PC-9 (cell line): ENCODE measurements at places on chromosomes 1 and 21. TPM values are rescaled to one million over a fixed set of nuclear protein-coding genes. Genes with fewer than 3 reads are reported as not detected.

CYP2J2 gene
- 1.6 and 2.1 TPM in 2 replicates for total RNA-seq

NBPF4 gene
- total RNA-seq = 0.68 and 0.70 TPM in 2 replicates

KIF26B gene
- total RNA-seq = 0.11 and 0.25 TPM in 2 replicates

FCER1A gene
- total RNA-seq = not detected in 2 replicates

TNFRSF18 gene
- 6.9 and 14.1 TPM in 2 replicates for total RNA-seq

SERTAD4 gene
- total RNA-seq = 12.9 and 22.6 TPM in 2 replicates

FYB2 gene
- not detected in 2 replicates for total RNA-seq

USH2A gene
- total RNA-seq = not detected in 2 replicates

SELENBP1 gene
- total RNA-seq = 11.3 and 18.4 TPM in 2 replicates

SLC16A4 gene
- total RNA-seq = 24.6 and 32.7 TPM in 2 replicates

CNR2 gene
- total RNA-seq = not detected in 2 replicates

TDRKH gene
- total RNA-seq = 13.4 and 17.3 TPM in 2 replicates

GRCh38 chr1:39574646-39575045, 1.9 kb downstream of the PABPC4 start:
- H3K27me3 ChIP-seq = no peaks in the 10 kb centered on the region
- H3K27ac ChIP-seq = no peak overlapping the region
- DNase-seq = peak; percentile 37
- peaks cover 48% of the 10 kb centered on the region for H3K36me3 ChIP-seq
- H3K4me1 ChIP-seq = peaks cover 26% of the 10 kb centered on the region
- H3K4me3 ChIP-seq = peak overlapping the region; percentile 76

- H3K36me3 ChIP-seq = no peaks in the 10 kb centered on the region
- H3K27me3 ChIP-seq = no peaks in the 10 kb centered on the region
- peaks cover 36% of the 10 kb centered on the region for H3K4me1 ChIP-seq
- no peak overlapping the region for H3K4me3 ChIP-seq
These were observed 30.4 kb downstream of the ATP2B4 start for GRCh38 chr1:203656796-203657747.

DNA sequence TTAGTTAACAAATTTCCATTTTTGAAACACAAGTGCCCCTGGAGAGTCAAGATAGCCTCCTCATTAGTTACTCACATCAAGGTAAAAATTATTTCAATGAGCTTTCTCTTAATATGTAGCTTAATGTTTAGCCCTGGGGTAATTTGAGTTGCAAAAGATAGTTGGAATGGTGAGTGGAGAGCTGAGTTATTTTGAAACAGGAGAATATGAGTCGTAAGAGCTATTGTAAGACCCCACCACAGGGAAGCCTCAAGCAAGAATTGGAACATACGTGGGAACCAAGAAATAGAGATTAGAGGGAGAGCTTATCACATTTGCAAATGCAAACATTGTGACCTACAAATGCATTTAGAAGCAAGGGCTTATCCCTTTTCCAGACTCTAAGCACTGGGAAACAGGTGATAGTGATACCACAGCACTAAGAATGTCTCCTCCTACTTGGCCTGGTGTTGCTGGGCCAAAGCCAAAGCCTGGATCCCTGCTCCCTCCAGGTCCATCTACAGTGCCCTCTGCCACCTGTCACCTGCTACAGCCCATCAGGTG, 635.1 kb downstream of the PTPRC start:
- no peak overlapping the region for H3K4me3 ChIP-seq
- peak overlapping the region; percentile 98 for H3K27ac ChIP-seq
- no peaks in the 10 kb centered on the region for H3K36me3 ChIP-seq

- no peak for DNase-seq
- no peak overlapping the region for H3K27ac ChIP-seq
- no peaks in the 10 kb centered on the region for H3K36me3 ChIP-seq
- no peak overlapping the region for H3K4me3 ChIP-seq
- no peaks in the 10 kb centered on the region for H3K27me3 ChIP-seq
These were observed 182.5 kb upstream of the SGIP1 start for GRCh38 chr1:66351478-66351877.

DNA sequence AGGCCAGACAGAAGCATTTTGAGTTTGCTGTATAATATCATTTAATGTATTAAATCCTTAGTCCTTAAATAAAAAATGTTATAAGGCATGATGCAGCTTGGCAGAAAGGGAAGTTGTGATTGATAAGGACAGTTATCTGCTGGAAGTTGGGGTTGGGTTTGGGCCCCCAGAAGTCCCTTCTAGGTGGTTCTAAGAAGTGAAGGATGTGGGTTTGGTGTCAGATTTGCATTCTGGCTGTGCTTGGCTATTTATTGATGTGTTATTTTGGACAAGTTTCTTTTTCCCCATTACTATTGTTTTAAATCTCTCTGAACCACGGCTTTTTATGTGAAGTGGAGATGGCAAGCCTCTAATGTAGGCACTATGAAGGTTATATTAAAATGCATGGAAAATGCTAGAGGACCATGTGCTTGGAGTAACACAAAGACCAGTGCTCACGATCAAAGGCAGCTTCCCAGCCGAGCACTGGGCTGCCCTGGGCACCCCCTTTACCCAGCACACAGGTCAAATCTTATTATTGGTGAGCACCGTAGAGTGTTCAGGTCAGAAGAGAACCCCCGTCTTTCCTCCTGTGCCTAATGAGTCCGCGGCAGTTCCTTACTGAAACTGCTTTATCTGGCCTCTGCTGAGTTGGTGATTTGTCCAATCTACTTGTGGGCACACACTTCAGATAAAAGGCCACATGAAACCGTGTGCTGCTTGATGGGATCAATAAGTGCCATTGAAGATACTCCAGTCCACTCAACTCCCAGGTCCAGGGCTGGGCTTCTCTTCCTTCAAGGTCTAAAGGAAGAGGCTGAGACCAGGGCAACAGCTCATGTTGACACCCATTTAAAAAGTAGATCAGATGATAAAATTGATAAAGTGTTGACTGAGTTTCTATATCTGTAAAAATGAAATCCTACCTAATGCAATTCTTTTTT, 212.0 kb downstream of the PRDM2 start:
- H3K4me1 ChIP-seq = no peaks in the 10 kb centered on the region
- H3K4me3 ChIP-seq = no peak overlapping the region
- H3K27ac ChIP-seq = no peak overlapping the region
- no peak for DNase-seq
- no peaks in the 10 kb centered on the region for H3K36me3 ChIP-seq

DNA sequence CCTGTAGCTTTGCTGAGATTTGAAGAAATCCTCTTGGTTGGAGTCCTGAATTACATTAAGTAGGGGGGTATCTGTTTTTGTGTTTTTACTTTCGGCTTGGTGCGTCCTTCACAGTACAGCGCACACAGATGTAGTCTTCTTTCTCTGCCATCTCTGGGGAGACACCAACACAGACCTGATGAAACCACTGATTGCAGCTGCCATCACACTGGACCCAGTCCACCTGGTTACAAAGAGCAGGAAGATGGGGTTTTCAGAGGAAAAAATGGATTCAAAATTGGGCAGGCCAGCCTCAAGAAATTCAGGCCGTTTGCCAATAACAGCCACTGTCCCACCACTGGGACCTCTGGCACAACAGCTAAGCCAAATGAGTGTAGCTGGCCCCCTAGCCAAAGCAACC, 18.7 kb upstream of the SYT2 start:
- no peaks in the 10 kb centered on the region for H3K27me3 ChIP-seq
- H3K4me1 ChIP-seq = no peaks in the 10 kb centered on the region
- H3K27ac ChIP-seq = no peak overlapping the region
- no peak for DNase-seq
- peaks cover 31% of the 10 kb centered on the region for H3K36me3 ChIP-seq

- no peaks in the 10 kb centered on the region for H3K4me1 ChIP-seq
- H3K4me3 ChIP-seq = no peak overlapping the region
- H3K36me3 ChIP-seq = no peaks in the 10 kb centered on the region
- H3K27ac ChIP-seq = no peak overlapping the region
- no peak for DNase-seq
- H3K27me3 ChIP-seq = peaks cover 66% of the 10 kb centered on the region
These were observed 99.0 kb upstream of the PLXNA2 start for GRCh38 chr1:208343226-208343625.

DNA sequence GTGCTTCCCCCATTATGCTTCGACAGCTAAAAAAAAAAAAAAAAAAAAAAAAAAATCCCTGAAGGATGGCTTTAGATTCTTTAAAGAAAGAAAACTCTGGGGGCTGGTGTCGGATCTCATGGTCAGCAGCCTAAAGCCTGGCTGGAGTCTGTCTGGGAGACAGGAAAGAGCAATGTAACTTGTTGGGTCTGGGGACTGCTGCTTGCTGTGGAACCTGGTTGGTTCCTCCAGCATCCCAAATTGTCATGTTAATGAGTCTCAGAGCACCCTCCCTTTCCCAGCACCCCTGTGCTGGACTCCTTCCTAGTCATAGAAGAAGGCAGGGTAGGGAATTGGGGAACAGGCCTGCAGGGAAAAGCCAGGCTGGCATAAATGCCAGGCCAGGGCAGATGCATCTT, 3.0 kb downstream of the KCNC4 start:
- no peaks in the 10 kb centered on the region for H3K27me3 ChIP-seq
- H3K36me3 ChIP-seq = no peaks in the 10 kb centered on the region; the same call in 1 of the 2 replicates
- H3K4me3 ChIP-seq = peak overlapping the region; percentile 37; the same call in 1 of the 2 replicates
- no peak overlapping the region for H3K27ac ChIP-seq
- no peak for DNase-seq

DNA sequence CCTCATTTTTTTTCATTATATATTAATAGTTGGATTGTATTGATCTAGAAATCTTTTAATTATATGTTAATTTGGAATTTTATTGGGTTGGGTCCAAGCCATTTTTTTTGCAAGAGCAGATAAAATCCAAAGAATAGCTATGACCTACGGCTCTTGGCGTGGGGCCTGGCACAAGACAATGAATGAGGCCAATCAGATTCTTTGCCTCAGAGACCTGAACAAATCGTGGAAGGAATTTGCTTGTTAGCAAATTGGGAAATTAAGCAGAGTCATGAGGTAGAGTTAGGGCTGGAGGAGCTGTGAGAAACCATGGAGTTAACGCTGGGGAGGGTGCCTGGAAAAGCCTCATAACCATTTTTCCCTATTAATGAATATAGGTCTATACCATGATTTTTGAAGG, 40.1 kb downstream of the CAMSAP2 start:
- no peaks in the 10 kb centered on the region for H3K27me3 ChIP-seq
- H3K36me3 ChIP-seq = peaks cover 24% of the 10 kb centered on the region; the same call in 1 of the 2 replicates
- peaks cover 6% of the 10 kb centered on the region for H3K4me1 ChIP-seq
- H3K27ac ChIP-seq = no peak overlapping the region
- H3K4me3 ChIP-seq = no peak overlapping the region

GRCh38 chr21:45294509-45295291, 7.0 kb upstream of the POFUT2 start:
- no peaks in the 10 kb centered on the region for H3K4me1 ChIP-seq
- no peak overlapping the region for H3K27ac ChIP-seq
- H3K36me3 ChIP-seq = no peaks in the 10 kb centered on the region
- H3K27me3 ChIP-seq = no peaks in the 10 kb centered on the region

DNA sequence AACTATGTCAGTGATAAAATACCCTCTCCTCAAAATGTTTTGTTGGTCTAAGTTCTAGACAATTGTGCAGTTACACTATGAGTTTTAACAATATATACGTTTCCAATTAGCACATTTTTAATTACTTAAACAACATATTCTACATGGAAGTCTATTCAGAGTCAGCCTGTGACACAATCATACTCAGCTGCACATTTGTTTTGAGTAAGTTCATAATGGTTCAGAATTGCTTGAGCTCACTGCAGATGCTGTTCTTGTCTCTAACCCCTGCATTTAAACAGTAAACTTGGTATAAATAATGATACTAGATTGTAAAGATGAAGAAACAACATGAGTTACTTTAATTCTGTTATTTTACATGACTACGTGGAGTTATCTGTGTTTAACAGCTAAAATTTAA, 30.6 kb downstream of the CDKN2C start:
- H3K4me1 ChIP-seq = no peaks in the 10 kb centered on the region
- H3K27ac ChIP-seq = no peak overlapping the region
- H3K36me3 ChIP-seq = no peaks in the 10 kb centered on the region
- H3K27me3 ChIP-seq = no peaks in the 10 kb centered on the region
- DNase-seq = no peak

DNA sequence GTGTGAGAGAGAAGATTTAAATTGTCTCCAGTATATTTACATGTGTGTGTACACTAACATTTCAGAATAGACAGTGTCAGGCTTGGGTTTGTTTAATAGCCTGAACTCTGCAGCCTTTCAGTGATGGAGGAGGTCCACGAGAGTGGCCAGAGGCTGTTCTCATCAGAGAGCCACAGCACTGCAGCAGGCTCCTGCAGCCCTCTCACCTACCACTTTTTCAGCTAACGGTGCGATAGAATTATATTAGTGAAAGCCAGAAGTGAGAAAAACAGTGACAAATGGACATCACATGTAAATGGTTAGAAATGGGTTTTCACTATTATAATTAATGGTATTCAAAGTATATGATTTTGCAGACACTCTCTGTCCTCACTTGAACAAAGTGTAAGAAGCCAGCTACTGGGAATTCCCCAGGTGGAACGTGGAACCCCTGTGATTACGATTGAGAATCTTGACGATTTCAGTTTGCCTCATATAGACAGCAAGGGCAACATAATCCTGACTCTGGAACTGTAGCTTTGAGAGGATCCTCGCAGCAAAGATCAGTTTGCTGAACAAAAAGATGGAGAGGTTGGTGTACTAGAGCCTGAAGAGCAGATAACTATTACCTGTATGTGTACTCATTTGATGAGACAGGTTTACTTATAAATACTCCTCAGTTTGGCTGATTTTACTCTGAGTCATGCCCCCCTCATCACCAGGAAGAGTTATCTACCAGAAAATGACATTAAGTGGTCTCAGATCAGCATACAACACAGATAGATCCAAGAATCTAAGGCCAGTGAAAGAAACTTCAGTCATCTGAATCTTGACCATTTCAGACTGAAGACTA, 31.4 kb downstream of the IFI16 start:
- H3K36me3 ChIP-seq = no peaks in the 10 kb centered on the region
- no peaks in the 10 kb centered on the region for H3K4me1 ChIP-seq
- DNase-seq = no peak
- H3K27ac ChIP-seq = no peak overlapping the region
- no peak overlapping the region for H3K4me3 ChIP-seq

DNA sequence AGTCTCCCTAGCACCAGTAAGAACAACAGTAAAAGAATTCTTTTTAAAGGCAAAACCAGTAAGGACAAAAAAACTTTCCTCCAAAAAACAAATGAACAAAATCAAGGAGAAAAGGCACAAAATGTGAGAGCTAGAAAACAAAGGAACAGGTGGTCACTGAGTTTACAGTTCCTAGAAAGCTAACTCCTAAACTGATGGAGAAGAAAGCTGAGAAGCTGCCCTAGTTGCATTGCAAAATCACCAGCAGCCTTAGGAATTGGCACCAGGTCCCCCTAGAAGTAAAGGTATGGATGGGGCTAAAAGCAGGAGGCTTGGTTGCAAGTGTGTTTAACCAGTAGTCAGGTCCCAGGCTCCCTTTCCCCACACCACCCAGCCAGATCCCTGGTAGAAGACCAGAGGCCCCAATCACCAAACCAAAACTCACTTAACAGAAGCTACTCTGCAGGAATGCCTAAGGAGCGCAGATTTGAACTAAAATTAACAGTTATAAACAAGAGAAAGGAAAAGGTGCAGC, 47.6 kb downstream of the RAB3GAP2 start:
- H3K4me3 ChIP-seq = no peak overlapping the region
- H3K27ac ChIP-seq = no peak overlapping the region
- H3K4me1 ChIP-seq = no peaks in the 10 kb centered on the region
- H3K27me3 ChIP-seq = no peaks in the 10 kb centered on the region
- no peak for DNase-seq
